ENCODE measurements at places on chromosomes 4 and X.

DNA sequence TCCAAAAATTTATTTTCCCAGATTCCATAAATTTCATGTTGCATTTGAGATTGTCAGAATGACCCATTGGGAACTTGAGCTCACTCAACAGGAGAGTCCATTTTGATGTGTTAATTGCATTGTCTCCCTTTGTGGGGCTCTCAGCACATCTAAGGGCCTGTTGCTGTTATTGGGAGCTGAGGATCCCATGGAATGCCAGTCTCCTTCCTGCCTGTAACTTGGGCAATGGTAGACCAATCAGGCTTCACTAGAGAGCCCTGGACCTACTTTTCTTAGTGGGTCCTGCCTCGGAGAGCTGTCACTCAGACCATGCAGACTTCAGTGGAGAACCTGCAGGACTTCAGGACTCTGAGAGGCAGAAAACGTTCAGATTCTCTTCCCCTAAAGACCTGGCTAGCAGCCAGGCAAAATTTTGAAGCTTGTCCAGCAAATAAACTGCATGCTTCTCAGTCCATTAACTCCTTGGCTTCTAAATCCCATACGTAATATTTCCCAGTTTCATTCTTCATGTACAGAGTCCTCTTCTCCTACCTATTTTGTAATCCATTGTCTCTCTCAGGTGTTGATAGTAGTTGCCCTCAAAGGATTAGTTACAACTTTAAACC lies 25.1 kb downstream of the OCRL start:
- DNase-seq = no peak

GRCh38 chr4:31442236-31442635 lies 722.1 kb downstream of the PCDH7 start:
- DNase-seq = no peak

DNA sequence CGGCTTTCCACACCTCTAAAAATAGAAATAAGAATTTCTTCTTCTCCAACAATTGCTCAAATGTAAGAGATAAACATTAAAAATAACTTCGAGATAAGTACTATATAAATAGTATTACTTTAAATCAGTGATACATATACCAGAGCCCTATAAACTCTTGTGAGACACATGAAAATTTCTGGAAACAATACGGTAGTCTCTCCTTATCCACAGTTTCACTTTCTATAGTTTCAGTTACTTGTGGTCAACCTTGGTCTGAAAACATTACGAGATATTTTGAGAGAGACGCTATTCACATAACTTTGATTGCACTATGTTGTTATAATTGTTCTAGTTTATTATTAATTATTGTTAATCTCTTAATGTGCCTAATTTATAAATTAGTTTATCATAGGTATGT lies 101.5 kb upstream of the CXXC4 start:
- DNase-seq = no peak

DNA sequence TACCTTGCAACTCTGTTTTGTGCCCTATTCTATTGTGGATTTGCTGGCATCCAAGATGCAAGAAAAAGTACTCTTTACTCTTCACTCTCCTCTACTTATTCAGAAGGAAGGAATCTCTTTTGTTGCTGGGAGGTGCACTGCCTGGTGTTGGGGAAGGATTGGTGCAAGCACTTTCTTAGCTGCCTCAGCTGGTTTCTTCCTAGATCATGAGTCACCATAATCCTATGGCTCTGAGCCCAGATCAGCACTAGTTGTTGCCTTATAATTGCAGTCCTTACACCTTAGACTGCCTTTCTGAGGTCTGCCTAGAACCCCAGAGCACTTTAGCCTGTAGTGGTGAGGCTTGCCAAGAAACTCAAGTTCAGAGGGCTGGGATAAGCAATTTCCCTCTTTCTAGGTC lies 37.0 kb upstream of the CT83 start:
- no peak for DNase-seq

- no peak for DNase-seq
Measured at GRCh38 chr4:100174985-100175383, 15.3 kb downstream of the DDIT4L start.

GRCh38 chr4:25755911-25756310 lies 100.3 kb downstream of the SLC34A2 start:
- DNase-seq = no peak

DNA sequence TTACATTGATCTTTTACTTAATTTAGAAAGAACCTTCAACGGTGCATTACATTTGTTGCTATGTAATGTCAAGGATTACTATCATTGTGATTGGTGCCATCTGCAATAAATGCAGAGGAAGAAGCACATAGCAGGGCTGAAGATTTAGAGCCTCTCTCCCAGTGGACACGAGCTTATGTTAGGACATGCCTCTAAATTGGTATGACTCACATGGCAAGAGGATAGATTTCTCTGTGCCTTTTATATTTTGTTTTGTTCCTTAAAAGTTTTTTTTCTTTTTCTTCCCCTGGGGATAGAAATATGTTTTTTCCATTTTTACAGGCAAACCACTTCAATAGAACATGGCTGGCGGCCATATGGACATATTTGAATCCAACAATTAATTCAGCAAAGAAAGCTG lies 205.0 kb upstream of the HAND2 start:
- DNase-seq = no peak
